ENCODE measurements at places on chromosomes 2 and 18.

- no peak for DNase-seq
Observed at GRCh38 chr2:40432921-40433483, 18.9 kb downstream of the SLC8A1 start.

GRCh38 chr2:43217228-43218154 lies 8.9 kb downstream of the ZFP36L2 start:
- peak; percentile 15 for DNase-seq

DNA sequence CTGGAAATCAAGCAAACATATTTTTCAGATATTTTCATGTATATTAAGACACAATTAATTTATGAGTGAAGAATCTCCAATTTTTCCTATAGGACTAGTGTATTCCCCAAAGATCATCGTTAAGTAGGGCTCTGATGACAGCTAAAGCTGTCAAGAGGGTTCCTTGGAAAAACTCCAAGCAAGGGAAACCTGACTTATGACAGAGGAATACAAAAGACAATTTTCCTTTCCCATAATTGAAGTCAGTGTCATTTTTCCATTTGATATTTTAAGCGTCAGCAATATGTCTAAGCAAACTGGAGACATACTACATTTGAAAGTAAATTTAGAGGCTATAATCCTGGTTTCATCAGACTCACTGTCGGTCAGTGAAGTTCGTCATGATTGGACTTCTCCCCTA lies 36.1 kb downstream of the RIT2 start:
- DNase-seq, result no peak

- no peak for DNase-seq
Observed at GRCh38 chr2:163751696-163752095, 15.9 kb upstream of the FIGN start.

DNA sequence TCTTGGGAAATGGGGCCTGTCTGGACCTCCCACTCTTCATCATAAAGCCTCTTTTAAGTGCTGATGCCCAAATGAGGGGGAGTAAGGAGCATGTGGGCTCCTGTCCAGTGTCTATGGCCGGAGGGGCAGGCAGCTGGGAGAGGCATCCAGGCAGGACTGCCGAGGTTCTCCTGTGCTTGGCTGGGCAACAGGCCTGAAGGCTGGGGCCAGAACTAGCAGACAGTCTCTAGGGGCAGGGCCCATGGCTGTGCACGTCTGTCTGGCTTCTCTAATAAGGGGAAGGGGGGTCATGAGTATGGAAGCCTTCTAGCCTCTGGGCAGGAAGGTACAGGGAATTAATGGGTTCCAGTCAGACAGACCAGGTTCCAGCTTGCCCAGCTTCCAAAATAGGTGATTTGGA lies 128.6 kb downstream of the SMAD2 start:
- DNase-seq, result no peak

DNA sequence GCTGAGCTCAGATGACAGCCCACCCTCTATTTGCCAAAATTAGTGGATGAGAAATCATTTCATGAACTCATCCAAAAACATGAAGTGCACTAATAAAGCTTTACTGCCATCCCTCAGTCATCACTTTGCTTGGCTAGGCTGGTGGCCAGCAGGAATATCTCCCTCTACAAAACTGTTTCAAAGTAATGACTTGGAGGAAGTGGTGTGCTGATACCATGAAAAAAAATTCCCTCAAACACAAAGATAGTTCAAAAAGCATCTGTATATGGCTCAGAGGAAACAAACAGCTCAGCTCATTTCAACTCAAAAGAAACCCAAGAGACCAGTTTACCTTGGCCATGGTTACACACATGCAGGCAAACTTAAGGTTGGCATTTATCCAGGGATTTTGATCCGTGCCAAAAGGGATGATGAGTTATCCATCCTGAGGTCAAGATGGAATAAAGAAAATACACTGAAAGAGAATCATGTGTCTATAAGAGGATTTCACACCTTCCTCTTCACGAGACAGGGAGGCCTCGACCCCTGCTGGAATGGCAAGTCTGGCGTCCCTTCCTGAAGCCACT lies 18.4 kb upstream of the WIPF1 start:
- DNase-seq, result peak; percentile 73

DNA sequence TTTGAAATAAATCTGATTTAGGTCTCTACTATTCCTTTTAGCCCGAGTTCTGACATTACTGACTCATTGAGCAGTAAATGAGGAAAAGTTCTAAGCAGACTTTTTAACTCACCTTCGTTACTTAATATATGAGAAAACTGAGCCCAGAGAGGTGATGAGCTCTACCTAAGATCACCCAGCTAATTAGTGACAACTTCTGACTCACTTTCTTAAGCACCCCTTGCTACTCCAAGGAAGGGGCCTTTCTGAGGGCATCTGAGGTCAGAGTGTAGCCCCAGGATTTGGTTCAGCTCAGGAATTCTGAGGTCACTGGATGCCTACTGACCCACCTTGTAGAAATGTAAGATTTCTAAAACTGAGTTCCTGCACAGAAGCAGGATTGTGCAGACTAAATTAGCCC lies 102.2 kb upstream of the FZD5 start:
- DNase-seq, result no peak

GRCh38 chr2:199743415-199744120 lies 107.4 kb downstream of the FTCDNL1 start:
- no peak for DNase-seq

- DNase-seq, result no peak
Observed at GRCh38 chr2:196537311-196537710, 102.2 kb upstream of the CCDC150 start.

- peak; percentile 96 for DNase-seq
Observed at GRCh38 chr2:38092196-38092902, 16.4 kb upstream of the CYP1B1 start.

DNA sequence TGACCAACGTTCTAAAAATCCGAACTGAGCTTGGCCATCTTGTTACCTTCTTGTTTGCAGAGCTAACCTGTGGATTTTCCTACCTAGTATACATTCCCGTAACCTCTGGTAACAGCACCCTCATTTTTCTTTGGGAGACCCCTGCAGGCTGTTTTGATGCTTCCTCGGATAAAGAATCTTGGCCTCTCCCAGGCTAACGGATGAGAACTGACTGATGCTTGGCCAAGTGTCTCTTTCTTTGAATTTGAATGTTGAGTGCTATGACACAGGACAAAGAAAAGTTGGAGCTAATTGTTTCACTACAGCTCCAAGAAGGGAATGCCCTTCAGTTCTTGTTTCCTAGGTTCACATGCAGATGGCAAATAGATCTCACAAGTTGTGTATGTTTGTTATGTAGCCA lies 19.3 kb upstream of the CAVIN2 start:
- DNase-seq, result no peak

- DNase-seq, result no peak
Observed at GRCh38 chr2:117170897-117171296, 643.6 kb upstream of the DDX18 start.

- DNase-seq, result no peak
Observed at GRCh38 chr18:495017-495416, 5.5 kb downstream of the COLEC12 start.

GRCh38 chr2:16330012-16330411 lies 335.6 kb downstream of the CYRIA start:
- DNase-seq, result no peak

DNA sequence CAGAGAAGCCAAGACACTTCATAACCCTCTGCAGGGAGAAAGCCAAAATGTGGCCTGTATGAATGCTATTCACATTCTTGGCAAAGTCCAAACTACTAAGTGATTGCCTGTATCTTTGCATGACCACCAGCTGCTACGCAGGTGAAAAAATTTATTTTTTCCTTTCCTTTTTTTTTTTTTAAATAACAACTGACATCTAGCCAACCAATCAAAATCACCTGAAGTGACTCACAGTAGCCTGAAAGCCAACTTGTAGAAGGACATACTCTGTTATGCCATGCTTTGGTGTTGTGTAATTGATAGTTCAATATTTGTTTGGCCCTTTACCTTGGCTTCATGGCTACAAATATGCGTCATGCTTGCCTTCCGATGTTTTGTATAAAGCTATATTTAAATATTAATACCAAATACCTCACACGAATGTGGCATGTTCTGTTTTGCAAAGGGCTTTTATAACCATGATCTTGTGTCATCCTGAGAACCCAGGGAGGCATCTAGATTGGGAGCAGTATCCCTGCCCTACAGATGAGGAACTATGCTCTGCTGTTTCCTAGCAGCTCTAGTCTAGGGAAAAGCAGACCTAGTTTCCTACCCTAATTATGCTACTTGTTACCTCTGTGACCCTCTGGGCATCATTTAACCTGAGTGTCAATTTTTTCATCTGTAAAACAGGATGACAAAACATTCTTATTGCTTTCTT lies 102.1 kb downstream of the MYOM1 start:
- DNase-seq, result peak; percentile 5

- DNase-seq, result no peak
Observed at GRCh38 chr18:59672235-59672711, 24.9 kb downstream of the CCBE1 start.

- DNase-seq, result no peak
Observed at GRCh38 chr2:78908973-78909372, 116.5 kb upstream of the REG3G start.

DNA sequence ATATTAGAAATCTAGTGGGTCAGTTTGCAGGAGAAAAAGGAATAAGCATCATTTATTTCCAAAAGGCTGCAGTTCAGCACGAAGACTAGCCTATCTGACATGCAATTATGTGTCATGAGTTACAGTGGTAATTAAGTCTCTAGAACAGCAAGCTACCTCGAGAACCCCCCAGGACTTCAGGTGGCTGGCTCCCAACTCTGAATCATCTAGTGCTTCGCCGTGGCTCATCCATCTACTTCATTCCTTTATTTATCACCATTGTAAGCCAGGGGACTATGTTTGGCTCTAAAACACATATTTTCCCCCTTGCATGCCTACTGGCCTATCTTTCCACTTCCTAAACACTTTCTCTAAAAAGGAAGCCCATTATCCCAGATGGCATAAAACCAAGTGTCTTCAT lies 121.6 kb downstream of the TXNL1 start:
- no peak for DNase-seq

GRCh38 chr2:127389778-127390435 lies 2.1 kb upstream of the MAP3K2 start:
- DNase-seq, result no peak

GRCh38 chr18:77077401-77077800 lies 55.2 kb downstream of the MBP start:
- DNase-seq, result no peak

DNA sequence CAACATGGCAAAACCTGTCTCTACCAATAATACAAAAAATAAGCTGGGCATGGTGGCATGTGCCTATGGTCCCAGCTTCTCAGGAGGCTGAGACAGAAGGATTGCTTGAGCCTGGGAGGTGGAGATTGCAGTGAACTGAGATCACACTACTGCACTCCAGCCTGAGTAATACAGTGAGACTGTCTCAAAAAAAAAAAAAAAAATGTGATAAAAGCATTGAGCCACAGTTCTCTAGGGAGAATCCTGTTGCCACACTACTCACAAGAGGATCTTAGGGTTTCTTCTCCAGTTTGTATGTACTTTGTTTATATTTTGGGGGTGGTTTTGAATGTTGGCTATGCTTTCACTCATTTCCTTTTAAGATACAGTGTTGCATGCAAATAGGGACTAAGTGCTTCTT lies 62.0 kb downstream of the TMEM185B start:
- peak; percentile 34 for DNase-seq

DNA sequence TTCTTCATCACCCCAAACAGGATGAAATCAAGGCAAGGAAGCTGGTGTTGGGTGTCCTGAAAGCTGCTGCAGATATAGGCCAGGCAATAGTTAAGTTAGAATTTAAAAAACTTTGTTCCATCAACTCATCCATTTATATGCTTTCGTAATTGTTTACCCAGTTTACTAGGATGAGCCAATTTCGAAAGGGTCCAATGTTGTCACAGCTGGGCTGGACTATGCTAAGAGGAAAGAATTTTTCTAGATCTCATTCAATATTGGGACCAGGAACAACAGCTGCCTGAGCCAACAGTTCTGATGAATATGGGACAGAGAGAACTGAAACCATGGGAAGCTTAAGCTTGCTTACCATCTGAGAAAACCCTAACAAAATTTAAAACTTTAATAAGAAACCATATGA lies 21.6 kb upstream of the SP3 start:
- peak; percentile 54 for DNase-seq

GRCh38 chr18:34923911-34924310 lies 117.3 kb upstream of the MAPRE2 start:
- no peak for DNase-seq

GRCh38 chr2:152189622-152190495 lies 14.3 kb upstream of the STAM2 start:
- peak; percentile 87 for DNase-seq

DNA sequence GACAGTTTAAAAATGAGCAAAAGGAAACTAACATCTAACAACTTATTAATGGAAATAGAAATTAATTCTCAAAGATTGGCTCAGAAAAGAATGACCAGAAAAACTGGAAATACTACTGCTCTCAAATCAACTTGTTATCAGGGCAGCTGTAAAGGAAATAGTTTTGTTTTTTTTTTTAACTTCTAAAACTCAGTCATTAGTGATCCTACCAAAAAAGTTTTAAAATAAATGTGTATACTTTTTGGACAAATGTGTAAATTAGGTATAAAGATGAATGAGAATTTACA lies 52.1 kb upstream of the PEX13 start:
- DNase-seq, result no peak

DNA sequence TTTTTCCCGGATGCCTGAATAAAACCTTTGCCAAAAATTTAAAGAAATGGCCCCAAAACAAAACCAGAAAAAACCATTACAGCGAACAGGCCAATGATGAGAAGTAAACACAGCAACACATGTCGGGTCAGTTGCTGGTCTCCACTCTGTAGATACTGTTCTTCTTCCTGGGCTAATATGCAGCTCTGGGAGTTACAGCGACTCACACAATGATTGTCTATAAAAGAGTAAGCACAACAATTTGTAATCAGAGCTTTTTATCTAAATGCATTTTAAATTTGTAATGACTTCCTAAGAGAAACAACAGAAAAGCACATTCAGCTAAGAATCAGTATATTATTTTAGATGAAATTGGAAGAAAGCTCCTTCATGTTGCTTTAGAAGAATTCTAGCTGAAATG lies 40.3 kb downstream of the GPR155 start:
- DNase-seq, result no peak

DNA sequence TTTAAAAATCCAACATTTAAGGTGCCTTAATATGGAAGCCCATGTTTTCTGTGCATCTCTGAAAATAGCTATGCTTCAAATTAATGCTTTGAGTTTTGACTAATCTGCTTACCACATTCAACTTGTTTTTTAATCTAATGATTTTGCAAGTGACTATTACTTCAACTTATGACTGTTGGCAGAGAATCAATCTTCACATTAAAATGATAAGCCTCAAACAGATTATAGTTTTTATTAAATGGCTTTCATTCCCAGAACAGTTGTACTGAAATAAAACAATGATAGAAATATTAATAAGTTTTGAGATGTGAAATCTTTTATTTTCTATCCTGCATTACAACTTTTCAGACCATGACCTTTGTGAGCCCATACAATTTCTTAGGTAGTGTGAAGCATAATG lies 347.5 kb downstream of the ZNF804A start:
- DNase-seq, result no peak

GRCh38 chr18:58578835-58579560 lies 49.9 kb downstream of the ALPK2 start:
- DNase-seq, result peak; percentile 84
